ENCODE measurements at places on chromosomes 5 and 9.

GRCh38 chr5:79582186-79582585, 30.1 kb upstream of the TENT2 start:
- no peak for DNase-seq

DNA sequence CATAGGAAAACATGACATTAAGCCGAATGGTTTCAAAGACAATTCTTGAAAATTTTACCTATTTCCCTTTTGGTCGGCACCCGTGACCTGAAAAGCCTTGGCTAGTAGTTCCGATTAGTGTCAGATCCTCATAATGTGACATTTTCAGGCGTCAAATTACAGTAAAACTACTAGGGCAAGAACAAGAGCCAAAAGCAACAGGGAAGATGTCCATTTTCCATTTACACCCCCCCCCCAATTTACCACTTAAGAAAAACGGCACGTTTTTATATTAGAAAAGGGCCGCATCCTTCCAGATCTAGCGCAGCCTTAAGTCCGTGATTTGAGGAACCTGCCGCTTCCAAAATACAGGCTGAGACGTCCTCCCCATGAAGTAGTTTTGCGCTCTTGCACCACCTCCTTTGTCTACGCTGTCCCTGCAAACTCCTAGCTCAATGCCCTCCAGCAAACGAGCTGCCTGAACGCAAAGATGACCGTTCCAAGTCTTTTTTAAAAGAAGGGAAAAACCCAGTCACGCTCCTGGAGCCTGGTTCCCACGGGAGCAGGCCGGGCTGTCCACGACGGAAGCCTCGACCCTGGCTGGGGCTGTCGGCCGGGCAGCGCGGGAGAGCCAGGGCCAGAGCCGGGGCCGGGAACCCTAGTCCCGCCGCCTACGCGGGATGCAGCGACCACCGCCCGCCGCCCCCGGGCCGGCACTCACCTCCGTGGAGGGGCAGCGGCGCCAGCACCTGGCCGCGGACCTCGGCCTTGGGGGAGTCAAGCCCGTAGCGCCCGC, 616 bp downstream of the RNF130 start:
- no peak for DNase-seq

- DNase-seq = no peak
Measured at GRCh38 chr5:94731471-94731870, 113.0 kb downstream of the SLF1 start.

DNA sequence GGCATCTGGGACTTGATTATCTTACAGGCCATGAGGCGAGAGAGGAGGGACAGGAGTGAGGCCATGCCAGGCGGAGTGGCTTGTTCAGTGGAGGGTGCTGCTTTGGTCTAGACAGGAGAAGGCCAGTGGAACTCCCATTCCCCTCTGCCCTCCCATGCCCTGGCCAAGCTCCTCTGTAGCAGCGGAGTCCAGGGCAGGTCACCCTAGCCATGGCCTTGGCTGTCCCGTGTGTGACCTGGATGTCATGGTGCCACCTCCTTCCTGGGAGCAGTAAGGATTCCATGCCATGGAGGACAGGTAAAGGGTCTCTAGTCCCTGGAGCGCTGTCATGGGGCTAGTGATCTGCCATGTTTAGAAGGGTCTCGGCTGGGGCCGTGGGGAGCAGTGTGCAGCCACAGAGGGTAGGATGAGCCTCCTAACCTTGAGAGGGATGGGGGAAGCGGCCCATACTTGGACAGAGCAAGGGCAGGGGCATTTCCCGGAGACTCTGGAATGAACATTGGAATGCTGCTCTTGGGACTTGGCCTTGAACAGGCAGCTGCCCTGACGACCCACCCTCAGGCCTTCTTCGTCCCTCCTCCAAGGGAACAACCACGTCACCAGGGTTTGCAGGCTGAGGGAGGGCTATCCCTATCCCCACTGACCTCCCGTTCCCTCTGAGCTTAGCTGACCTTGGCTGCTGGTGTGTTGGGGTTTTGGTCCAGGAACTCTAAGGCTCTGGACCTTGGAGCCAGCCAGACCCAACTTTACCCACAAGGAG, 100.4 kb downstream of the DAB2IP start:
- DNase-seq = no peak

GRCh38 chr5:39794513-39795210, 369.9 kb upstream of the DAB2 start:
- DNase-seq = no peak

DNA sequence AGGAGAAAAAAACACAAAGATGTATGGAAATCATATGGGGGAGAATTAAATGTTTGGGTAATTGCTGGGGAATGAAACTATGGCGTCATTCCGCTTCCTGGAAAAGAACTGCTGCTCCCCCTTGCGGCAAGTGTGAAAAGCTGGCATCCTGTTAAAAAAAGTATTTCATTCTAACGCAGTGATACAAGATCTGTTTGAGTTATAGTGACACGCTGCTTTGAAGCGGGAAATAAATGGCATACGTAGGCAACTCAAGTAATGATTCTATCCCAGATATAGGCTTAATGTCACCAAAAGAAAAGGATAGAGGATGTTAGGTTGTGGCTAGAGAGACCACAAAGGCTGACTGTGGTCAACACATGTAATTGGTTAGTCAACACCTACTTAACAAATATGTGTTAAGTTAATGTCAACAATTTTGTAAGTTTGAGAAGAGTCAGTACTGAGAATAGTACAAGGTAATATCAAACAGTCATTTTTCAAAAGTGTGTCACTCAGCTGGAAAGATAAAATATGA, 70.2 kb upstream of the ALDH1A1 start:
- no peak for DNase-seq

- no peak for DNase-seq
Measured at GRCh38 chr5:10091701-10092100, 158.0 kb downstream of the ATPSCKMT start.

DNA sequence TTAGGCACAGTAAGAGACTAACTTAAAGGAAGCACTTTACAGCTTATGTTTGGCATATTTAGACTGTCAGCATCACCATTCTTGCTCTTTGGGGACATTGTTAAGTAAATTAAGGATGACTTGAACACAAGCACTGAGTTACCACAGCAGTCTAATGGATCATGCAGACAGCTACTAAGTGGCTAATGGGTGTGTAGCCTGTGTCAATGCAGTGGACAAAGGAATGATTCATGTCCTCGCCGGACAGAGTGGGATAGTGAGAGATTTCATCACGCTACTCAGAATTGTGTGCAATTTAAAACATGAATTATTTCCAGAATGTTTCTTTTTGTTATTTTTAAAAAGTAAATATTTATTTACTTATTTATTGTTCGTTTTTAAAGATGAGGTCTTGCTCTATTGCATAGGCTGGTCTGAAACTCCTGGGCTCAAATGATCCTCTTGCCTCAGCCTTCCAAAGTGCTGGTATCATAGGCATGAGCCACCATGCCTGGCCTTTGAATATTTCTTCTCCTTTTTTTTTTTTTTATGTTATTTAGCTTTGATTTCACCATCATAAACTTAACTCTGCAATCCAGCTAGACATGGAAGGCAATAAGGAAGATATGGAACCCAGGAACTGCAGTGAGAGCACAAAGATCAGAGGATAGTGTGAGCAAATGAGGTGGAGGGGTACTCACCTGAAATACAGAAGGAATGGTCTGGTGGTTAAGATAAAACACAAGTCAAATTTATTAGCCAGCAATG, 53.0 kb upstream of the KLF4 start:
- no peak for DNase-seq

DNA sequence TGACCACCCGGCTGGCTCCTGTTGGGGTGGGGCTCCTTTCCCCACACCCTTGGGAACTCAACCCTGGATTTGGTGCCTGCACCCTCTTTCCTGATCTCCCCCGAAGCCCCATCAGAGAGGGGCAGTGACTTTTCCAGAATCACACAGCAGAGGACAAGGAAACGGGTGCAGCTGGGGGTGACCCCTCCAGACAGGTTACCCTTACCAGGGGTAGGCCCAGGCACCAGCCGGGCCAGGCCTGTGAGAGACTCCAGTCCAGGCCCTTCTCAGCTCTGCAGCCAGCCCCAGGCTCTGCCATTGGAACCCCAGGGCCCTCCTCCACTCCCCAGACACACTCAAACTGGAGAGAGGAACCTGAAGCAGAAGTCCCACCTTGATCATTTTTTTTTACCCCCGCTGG, 19.0 kb upstream of the PHYHD1 start:
- DNase-seq = no peak

- DNase-seq = no peak
Measured at GRCh38 chr5:15391704-15392397, 108.1 kb upstream of the FBXL7 start.

- no peak for DNase-seq
Measured at GRCh38 chr9:114425126-114425525, 37.3 kb upstream of the AKNA start.

GRCh38 chr9:88996921-88997235, 5.6 kb downstream of the S1PR3 start:
- no peak for DNase-seq

- no peak for DNase-seq
Measured at GRCh38 chr9:114722081-114722621, 40.2 kb upstream of the TEX48 start.

- no peak for DNase-seq
Measured at GRCh38 chr9:106920701-106921283, 57.8 kb downstream of the ZNF462 start.

GRCh38 chr9:14054096-14054495, 259.8 kb downstream of the NFIB start:
- DNase-seq = no peak

DNA sequence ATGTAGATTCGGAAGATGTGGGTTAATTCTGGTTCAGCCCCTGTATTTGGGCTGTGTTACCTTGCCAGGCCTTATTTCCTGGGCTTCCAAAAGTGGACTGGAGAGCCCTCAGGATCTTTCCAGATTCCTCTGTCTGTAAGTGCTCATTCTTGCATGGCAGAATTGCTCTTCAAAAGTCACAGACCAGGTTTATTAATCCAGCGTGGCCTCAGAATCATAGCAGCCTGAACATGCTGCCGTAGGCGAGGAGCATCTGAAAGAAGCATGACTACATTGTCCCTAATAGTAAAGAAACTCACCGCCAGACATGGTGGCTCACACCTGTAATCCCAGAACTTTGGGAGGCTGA, 307.8 kb downstream of the GADD45G start:
- no peak for DNase-seq

GRCh38 chr9:108852079-108852478, 3.7 kb downstream of the ACTL7B start:
- no peak for DNase-seq

- DNase-seq = no peak
Measured at GRCh38 chr9:127346584-127346983, 50.4 kb upstream of the SLC2A8 start.

DNA sequence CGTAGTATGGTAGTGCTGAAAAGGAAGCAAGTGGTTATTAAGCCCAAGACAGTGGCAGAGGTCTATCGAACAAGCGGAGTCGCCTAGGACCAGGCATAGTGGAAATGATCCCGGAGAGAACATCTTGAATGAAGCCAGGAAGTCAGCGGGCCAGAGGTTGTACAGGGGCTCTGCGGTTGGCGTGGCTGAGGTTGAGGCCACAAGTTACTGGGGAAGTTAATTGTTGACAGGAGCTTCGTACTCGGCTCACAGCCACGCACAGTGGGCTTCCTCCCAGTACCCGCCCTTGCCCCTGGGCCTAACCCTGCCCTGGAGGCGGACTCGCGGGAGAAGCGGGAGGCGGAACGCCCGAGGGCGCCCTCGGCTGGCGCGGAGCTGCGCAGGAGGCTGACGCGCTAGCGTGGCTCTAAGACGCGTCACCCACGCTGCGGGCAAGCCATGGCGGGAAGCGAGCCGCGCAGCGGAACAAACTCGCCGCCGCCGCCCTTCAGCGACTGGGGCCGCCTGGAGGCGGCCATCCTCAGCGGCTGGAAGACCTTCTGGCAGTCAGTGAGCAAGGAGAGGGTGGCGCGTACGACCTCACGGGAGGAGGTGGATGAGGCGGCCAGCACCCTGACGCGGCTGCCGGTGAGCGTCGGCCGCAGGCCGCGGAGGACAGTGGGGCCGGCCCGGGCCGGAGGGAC, at the start of gene FBXO4:
TSS of gene FBXO4 (plus strand) at position 410 of the 683 bp plus-strand sequence. CDS start at position 439, 29 bp downstream.
- DNase-seq = peak; percentile 96

- no peak for DNase-seq
Measured at GRCh38 chr5:96577909-96578308, 84.3 kb upstream of the CAST start.

- DNase-seq = no peak
Measured at GRCh38 chr9:16705111-16705604, 165.3 kb downstream of the BNC2 start.

DNA sequence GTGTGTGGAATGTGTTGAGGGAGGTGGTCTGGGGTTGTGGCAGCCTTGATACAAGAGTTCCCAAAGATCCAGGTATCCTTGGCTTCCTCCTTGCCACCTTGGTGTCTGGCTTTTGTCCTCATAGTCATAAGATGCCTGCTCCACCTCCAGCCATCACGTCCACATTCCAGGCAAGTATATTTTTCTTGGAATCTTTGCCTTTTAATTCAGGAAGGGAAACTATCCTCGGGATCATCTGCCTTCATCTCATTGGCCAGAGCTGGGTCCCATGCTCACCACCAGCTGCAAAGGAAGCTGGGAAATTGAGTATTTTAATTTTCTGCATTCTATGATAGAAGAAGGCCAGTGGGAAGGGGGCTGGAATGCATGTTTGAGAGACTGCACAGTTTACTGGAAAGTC, 186.7 kb downstream of the C9orf50 start:
- no peak for DNase-seq

DNA sequence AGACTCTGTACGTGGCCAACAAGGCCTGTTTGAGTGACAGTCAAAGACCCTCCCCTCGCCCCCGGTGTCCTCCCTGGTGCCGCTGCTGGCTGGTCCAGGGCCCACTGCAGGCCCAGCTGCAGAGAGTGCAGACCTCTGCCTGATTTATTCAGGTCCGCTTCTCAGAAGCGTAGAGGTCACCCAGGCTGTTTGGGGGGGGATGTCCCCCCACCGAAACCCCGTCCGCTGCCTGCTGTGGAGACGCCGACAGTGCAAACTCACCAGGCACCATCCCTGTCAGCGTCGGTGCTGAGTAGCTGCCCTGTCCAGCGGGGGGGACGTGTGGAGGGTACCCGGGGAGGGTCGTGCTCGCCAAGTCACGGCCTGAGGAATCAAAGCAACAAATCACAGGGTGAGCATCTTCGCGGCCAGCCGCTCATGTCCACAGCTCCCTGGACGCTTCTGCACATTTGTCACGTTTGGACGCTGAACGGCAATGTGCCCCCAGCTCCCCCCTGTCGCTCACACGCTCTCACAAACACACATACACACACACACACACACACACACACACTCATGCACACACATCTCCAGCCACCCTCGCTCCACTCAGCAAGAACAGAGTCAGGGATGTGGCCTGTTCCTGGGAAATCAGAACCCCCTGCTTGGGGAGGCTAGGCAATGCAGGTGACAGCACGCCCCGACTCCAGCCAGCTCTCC, 152.2 kb downstream of the PAX5 start:
- DNase-seq = no peak

GRCh38 chr5:127838661-127839060, 135.5 kb downstream of the CCDC192 start:
- no peak for DNase-seq

GRCh38 chr5:135651156-135651555, 72.4 kb upstream of the CXCL14 start:
- DNase-seq = no peak

All from GM06990 (cell line).